ENCODE measurements at places on chromosomes 13 and 19. TPM values are rescaled to one million over a fixed set of nuclear protein-coding genes. Genes with fewer than 3 reads are reported as not detected.

GRCh38 chr19:7441468-7442146 lies 47.2 kb downstream of the PEX11G start:
- no peak overlapping the region for H3K27ac ChIP-seq
- no peaks in the 10 kb centered on the region for H3K36me3 ChIP-seq
- no peaks in the 10 kb centered on the region for H3K27me3 ChIP-seq
- no peaks in the 10 kb centered on the region for H3K4me1 ChIP-seq

ZNF730 gene
- 0.22 TPM for total RNA-seq

LIM2 gene
- total RNA-seq, result not detected

NEK5 gene
- total RNA-seq, result not detected

DNA sequence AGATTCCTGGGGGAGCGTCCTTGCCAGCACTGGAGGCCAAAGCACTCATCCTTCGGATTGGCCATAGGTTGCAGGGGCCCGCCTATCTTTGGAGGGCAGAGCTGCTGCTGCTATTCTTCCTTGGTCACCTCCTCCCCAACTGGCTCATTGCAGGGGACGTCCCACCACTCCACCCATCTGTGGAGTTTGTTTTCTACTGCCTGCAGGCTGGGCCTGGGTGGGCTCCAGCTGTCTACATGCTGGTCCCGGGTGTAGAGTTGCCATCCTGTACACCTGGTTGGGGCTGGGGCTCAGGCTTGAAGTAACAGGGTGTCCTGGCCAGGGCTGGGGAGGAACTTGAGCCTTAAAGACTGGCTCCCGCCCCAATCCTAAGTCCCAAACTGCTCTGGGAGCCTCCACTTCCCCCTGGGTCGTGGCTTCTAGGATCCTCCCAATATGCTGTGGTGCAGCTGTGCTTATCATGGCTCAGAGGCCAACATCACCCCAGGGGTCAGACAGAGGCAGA lies 2.1 kb downstream of the RNF225 start:
- H3K27me3 ChIP-seq, result no peaks in the 10 kb centered on the region
- H3K27ac ChIP-seq, result no peak overlapping the region
- H3K4me3 ChIP-seq, result no peak overlapping the region
- peaks cover 14% of the 10 kb centered on the region for H3K36me3 ChIP-seq
- DNase-seq, result peak; percentile 25

DNA sequence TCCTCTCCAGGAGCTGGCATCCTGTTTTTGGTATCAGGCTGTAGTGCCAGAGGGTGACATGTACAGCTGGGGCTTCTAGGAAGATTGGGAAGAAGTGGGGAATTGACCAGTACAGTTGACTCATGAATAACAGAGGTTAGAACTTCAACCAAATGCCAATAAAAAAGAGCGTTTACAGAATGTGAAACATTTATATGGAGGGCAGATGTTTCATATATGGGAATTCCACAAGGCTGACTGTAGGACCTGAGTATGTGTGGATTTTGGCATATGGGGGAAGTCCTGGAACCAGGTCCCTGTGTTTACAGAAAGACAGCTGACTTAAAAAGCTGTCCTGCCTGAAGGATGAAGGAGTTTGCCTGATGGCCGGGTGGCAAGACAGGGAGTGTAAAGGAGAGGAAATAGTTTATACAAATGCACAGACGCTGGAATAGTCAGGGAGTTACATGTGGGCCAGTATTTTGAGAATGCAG lies 5.2 kb downstream of the CHAMP1 start:
- H3K4me3 ChIP-seq, result peak overlapping the region; percentile 54
- H3K27ac ChIP-seq, result peak overlapping the region; percentile 73
- peaks cover 43% of the 10 kb centered on the region for H3K4me1 ChIP-seq
- no peaks in the 10 kb centered on the region for H3K27me3 ChIP-seq

DNA sequence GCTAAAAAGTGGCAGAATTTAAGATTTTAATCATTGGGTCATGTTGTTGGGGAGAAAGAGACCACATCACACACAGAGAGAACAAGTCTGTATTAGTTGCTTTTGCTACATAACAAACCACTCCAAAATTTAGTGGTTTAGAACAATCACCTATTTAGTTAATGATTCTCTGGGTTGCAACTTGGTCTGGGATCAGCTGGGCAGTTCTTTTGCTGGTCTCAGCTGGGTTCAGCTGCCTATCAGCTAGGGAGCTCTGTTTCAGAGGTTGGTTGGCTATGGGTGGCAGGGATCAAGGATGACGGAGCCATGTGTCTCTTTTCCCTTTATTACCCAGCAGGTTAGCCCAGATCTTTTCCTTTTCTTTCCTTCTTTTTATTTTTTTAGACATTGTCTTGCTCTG lies 8.9 kb downstream of the PINLYP start:
- no peaks in the 10 kb centered on the region for H3K4me1 ChIP-seq
- H3K27ac ChIP-seq, result no peak overlapping the region
- H3K36me3 ChIP-seq, result peaks cover 10% of the 10 kb centered on the region
- DNase-seq, result no peak
- H3K4me3 ChIP-seq, result no peak overlapping the region

ONECUT3 gene
- not detected for total RNA-seq

GRCh38 chr19:13162724-13163608 lies 12.8 kb downstream of the IER2 start:
- H3K4me1 ChIP-seq, result peaks cover 57% of the 10 kb centered on the region
- H3K4me3 ChIP-seq, result peak overlapping the region; percentile 60
- H3K36me3 ChIP-seq, result no peaks in the 10 kb centered on the region
- peak overlapping the region; percentile 91 for H3K27ac ChIP-seq
- peak; percentile 99 for DNase-seq

- H3K36me3 ChIP-seq, result no peaks in the 10 kb centered on the region
- no peak overlapping the region for H3K27ac ChIP-seq
- no peaks in the 10 kb centered on the region for H3K27me3 ChIP-seq
- H3K4me1 ChIP-seq, result no peaks in the 10 kb centered on the region
These were observed 1448.7 kb downstream of the UQCRFS1 start for GRCh38 chr19:27764186-27764804.

DNA sequence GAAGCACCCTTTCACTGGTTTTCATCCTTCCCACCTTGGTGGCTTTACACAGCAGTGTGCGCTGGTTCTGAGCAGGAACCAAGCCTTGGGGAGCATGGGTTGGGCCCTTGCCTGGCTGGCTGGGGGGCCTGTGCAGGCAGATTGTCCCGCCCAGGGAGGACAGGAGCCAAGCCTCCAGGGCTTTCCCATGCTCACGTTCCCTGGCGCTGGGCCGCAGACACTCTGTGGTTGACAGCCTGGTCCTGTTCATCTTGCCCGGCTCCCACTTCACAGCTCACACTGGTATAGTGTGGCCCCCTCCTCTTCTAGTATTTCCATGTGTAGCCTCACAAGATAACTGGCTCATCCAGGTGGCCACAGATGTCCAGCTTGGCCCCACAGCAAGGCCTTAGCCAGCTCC lies 4.6 kb upstream of the CCNE1 start:
- no peaks in the 10 kb centered on the region for H3K27me3 ChIP-seq
- no peaks in the 10 kb centered on the region for H3K36me3 ChIP-seq
- H3K4me3 ChIP-seq, result no peak overlapping the region
- DNase-seq, result no peak
- no peak overlapping the region for H3K27ac ChIP-seq

- H3K27me3 ChIP-seq, result no peaks in the 10 kb centered on the region
- no peaks in the 10 kb centered on the region for H3K36me3 ChIP-seq
- no peak overlapping the region for H3K4me3 ChIP-seq
- DNase-seq, result peak; percentile 47
- no peak overlapping the region for H3K27ac ChIP-seq
These were observed 15.6 kb upstream of the PROZ start for GRCh38 chr13:113142876-113143275.

- no peaks in the 10 kb centered on the region for H3K36me3 ChIP-seq
- no peak overlapping the region for H3K27ac ChIP-seq
- no peak overlapping the region for H3K4me3 ChIP-seq
These were observed 37.0 kb downstream of the MCF2L start for GRCh38 chr13:113005997-113006396.

ELL gene
- 22.1 TPM for total RNA-seq

NCR1 gene
- total RNA-seq, result not detected

GRCh38 chr13:98447881-98448641 lies 128.8 kb downstream of the STK24 start:
- no peaks in the 10 kb centered on the region for H3K27me3 ChIP-seq
- H3K27ac ChIP-seq, result no peak overlapping the region
- peaks cover 47% of the 10 kb centered on the region for H3K4me1 ChIP-seq
- H3K4me3 ChIP-seq, result no peak overlapping the region
- H3K36me3 ChIP-seq, result peaks cover 22% of the 10 kb centered on the region

- H3K36me3 ChIP-seq, result no peaks in the 10 kb centered on the region
- DNase-seq, result no peak
- no peak overlapping the region for H3K4me3 ChIP-seq
- no peak overlapping the region for H3K27ac ChIP-seq
These were observed 108.5 kb downstream of the FRY start for GRCh38 chr13:32140109-32140508.

CRB3 gene
- not detected for total RNA-seq

- no peak overlapping the region for H3K27ac ChIP-seq
- no peak for DNase-seq
- H3K4me3 ChIP-seq, result no peak overlapping the region
- H3K4me1 ChIP-seq, result no peaks in the 10 kb centered on the region
These were observed 1941.6 kb upstream of the PRR20A start for GRCh38 chr13:55199134-55199533.

- peaks cover 5% of the 10 kb centered on the region for H3K4me1 ChIP-seq
- H3K27ac ChIP-seq, result no peak overlapping the region
- H3K4me3 ChIP-seq, result no peak overlapping the region
- H3K27me3 ChIP-seq, result no peaks in the 10 kb centered on the region
- H3K36me3 ChIP-seq, result no peaks in the 10 kb centered on the region
These were observed 222.8 kb downstream of the DCT start for GRCh38 chr13:94256721-94257120.

GRCh38 chr13:95418946-95419345 lies 117.7 kb upstream of the ABCC4 start:
- H3K4me1 ChIP-seq, result no peaks in the 10 kb centered on the region
- no peak for DNase-seq
- peaks cover 4% of the 10 kb centered on the region for H3K27me3 ChIP-seq
- no peaks in the 10 kb centered on the region for H3K36me3 ChIP-seq

DNA sequence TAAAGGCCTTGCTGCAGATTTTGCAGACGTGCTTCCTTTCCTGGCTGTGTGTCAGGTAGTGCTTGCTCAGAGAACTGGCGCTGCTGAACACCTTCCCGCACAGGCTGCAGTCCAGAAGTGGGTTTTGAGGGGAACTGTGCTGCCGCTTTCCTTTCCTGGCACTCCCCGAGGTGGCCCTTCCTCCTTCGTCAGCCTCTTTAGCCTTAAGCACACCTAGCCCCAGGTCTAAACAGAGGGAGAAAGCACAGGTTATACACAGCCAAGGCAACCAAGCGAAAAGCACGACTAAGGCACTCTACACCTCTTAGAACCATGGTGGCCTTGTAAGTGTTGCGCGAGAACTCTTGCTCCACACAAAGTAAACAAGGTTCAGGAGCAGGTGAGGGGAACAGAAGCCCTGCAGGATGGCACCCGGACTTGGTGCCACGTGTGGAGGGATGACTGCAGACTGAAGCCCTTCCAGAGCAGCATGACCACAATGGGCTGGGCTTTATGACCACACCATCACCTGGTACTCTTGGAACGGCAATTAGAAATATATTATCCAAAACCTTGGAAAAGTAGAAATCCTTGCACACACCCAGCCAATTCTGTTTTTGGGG lies 23.6 kb downstream of the ZNF541 start:
- no peak for DNase-seq
- H3K4me1 ChIP-seq, result no peaks in the 10 kb centered on the region
- no peak overlapping the region for H3K4me3 ChIP-seq

ZNF837 gene
- total RNA-seq, result 2.5 TPM

KLF2 gene
- total RNA-seq, result 11.3 TPM

GRCh38 chr19:41376241-41376997 lies at the start of gene TMEM91:
TSS of gene TMEM91 (plus strand) at chr19:41376533. CDS start at chr19:41378310, 1,777 bp downstream.
- peaks cover 16% of the 10 kb centered on the region for H3K4me1 ChIP-seq
- peak; percentile 63 for DNase-seq
- peak within 1 kb of the TSS; percentile 94 for H3K4me3 ChIP-seq
- H3K27ac ChIP-seq, result no peak within 1 kb of the TSS
- no peaks in the 10 kb centered on the region for H3K27me3 ChIP-seq

DNA sequence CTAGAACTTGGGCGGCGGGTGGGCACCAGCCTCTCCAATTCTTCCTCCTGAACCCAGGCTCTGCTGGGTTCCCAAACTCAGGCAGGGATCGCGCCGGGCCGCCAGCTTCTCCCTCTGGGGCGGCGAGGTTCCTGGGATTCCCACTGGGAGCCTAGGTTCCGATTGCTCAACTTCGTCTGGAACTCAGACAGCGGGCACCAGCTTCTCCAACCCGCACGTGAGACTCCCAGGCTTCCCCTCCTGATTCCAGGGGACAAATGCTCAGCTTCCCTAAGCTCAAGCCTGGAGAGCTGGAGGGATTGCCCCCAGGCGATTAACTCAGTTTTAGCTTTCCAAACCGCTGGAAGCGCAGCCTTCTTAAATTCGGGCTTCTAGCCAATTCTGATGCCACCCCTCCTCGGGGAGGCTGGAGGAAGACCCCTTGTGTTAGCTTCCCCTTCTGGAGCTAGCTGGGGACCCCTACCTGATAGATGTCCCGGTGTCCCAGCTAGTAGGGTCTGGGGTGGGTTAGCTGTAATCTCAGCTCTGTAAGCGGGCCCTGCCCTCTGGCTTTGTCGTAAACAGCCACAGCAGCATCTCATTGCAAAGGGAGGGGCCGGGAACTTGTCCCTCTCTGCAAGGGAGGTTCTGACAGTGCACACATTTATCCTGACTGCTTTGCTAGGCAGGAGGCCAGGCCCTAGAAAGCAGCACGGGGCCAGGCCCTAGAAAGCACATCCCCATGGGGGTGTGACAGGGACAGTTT lies 671 bp downstream of the MCOLN1 start:
- peaks cover 8% of the 10 kb centered on the region for H3K4me1 ChIP-seq
- H3K27ac ChIP-seq, result peak overlapping the region; percentile 16
- peak; percentile 70 for DNase-seq
- peak overlapping the region; percentile 77 for H3K4me3 ChIP-seq

DNA sequence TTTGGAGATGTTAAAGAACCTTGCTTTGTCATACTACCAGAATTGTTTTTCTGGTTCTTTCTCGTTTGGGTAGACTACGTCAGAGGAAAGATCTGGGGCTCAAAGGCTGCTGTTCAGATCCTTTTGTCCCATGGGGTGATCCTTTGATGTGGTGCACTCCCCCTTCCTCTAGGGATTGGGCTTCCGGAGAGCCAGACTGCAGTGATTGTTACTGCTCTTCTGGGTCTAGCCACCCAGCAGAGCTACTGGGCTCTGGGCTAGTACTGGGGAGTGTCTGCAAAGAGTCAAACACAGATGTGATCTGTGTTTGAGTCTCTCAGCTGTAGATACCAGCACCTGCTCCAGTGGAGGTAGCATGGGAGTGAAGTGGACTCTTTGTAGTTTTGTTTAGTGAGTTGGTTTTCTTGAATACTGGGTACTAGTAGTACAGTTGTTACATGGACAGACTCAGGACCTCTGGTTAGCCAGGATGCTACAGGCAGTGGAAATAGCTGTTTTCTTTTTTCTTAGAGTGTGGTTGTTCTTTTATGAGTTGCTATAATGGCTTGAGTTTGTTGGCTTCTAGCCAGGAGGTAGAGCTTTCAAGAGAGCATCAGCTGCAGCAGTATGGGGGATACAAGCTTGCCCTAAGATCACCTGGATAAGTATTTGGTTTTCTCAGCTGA lies 34.4 kb downstream of the DNAJC15 start:
- no peaks in the 10 kb centered on the region for H3K36me3 ChIP-seq
- peaks cover 39% of the 10 kb centered on the region for H3K4me1 ChIP-seq
- H3K4me3 ChIP-seq, result no peak overlapping the region
- peak overlapping the region; percentile 59 for H3K27ac ChIP-seq
- H3K27me3 ChIP-seq, result no peaks in the 10 kb centered on the region
